ENCODE measurements at places on chromosomes 6 and 20.

- no peak for DNase-seq
Observed at GRCh38 chr6:77740380-77740779, 87.5 kb downstream of the MEI4 start.

- no peak for DNase-seq
Observed at GRCh38 chr6:44621846-44622245, 234.3 kb downstream of the CDC5L start.

DNA sequence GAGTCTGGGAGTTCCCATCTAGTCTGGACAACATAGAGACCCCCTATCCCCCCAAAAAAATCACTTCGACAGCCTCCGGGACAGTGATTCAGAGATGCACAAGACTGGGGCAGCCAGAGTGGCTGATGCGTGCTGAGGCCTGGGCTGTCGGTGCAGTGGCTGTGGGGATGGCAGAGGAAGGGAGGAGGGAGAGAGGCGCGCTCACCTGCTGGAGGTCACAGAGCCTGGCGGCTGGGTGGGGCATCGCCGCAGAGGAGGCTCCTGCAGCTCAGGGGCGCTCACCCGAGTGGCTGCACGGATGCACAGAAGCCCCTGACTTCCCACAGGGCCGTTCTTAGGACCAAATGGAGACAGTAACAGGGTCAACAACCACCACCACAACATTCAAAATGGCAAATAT lies 182.8 kb downstream of the SMOC2 start:
- no peak for DNase-seq

DNA sequence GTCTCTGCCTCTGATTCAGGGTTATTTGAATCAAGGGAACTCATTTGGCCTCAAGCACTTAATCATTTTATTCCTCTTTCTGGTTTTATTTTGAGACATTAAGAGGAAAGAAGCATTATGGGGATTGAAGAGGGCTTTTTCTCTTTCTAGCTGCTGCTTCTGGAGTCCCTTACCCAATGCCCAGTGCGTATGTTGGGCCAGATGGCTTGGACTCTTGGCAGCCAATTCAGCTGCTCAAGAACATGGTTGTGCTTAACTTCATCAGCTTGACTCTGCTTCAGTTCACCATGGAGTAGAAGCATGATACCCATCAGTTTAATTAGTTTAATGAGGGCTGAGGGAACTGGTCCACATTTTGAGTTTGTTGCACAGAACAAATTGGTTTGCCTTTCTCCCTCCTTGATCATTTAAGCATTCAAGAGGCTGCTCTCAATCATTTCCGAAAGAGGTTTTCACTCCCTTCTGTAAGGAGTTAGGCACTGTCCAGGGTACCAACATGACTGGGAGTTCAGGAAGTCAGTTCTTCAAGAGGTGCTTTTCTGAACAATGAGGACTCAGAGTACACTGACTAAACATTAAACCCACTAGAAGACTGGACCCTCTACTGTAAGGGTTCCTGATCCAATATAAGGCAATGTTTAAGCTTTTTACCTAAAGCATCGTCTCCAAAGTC lies 14.6 kb downstream of the PDYN start:
- no peak for DNase-seq

GRCh38 chr6:30071858-30072257 lies 3.7 kb downstream of the RNF39 start:
- no peak for DNase-seq

DNA sequence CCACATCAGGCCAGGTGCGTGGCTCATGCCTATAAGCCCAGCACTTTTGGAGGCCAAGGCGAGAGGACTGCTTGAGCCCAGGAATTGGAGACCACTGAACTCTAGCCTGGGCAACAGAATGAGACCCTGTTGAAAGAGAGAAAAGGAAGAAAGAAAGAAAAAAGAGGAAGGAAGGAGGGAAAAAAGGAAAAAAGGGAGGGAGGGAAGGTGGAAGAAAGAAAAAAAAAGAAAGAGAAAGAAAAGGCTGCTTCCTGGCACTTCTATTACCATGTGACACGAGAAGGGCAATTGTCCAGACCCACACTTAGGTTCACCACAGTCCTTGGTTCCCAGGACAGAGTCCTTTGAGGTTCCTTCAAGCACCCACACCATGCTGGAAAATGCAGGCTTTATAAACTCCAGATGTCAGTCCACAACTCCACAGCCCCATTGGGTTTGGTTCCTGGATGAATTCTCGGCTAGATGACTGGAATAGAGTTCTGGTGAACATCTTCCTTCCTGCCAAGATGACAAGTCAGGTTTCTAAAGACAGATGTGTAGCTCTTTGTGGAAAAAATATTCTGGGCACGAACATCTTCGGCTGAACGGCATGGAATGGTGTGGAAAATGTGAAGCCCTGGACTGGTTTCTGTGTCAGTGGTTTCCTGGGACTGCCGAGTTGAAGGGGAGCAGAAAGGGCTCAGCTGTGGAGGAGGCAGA lies 32.5 kb downstream of the NT5E start:
- DNase-seq, result no peak

DNA sequence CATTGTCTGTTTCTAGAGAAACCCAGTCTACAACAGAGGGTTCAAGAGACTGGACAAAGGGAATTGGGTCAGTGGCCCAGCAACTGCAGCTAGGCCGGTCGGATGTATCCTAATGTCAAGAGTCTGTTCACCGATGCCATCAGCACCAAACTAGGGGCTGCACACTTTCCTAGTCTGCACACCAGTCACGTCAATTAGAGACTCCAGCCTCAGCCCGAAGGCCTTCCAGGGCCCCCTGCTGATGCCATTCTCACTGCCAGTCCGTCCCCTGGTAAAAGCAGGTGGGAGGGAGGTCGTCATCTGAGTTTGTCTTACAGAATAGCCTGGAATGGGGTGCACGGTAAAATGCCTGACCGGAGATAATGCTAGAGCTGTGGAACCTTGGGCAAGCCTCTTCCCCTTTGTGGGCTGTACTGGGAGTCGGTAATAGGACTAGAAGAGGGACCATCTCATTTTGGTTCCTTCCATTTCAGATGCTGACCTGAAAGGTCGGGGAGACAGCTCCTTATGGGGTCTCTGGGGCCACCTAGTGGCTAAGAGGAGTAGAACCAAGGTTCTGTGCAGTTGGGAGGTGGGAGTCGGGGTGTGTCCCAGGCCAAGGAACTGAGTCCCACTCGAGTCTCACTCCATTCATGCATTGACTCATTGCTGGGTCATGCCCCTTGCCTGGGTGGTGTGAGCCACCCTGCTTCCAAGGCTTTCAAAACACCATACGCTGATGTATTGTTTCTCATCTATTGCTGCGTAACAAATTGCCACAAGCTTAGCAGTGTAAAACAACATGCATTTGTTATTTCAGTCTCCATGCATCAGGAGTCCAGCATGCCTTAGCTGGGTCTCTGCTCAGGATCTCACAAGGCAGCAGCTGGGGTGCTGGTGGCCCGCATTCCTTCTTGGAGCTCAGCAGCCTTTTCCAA lies 5.1 kb downstream of the SOX12 start:
- DNase-seq, result peak; percentile 52

DNA sequence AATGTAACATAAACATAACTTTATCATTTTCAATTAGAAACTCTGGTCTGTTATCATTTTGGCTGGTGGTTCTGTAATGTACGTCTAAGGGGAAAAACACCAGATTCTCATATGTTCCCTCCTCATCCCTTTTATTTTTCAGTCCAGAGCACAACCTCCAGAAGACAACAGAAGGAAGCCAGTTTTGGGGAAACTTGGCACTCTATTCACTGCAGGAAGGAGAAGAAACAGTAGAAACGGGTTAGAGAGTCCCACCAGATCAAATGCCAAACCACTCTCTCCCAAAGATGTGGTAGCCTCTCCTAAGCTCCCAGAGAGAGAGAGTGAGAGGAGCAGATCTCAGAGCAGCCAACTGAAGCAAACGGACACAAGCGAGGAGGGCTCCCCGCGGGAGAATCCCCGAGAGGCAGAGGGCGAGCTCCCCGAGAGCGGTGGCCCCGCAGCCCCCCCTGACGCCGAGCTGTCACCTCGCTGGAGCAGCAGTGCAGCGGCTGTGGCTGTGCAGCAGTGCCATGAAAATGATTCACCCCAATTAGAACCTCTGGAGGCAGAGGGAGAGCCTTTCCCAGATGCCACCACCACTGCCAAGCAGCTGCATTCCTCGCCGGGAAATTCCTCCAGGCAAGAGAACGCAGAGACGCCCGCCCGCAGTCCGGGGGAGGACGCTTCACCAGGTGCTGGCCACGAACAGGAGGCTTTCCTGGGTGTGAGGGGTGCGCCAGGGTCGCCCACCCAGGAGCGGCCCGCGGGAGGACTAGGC lies 117.8 kb downstream of the RTN4IP1 start:
- DNase-seq, result no peak

DNA sequence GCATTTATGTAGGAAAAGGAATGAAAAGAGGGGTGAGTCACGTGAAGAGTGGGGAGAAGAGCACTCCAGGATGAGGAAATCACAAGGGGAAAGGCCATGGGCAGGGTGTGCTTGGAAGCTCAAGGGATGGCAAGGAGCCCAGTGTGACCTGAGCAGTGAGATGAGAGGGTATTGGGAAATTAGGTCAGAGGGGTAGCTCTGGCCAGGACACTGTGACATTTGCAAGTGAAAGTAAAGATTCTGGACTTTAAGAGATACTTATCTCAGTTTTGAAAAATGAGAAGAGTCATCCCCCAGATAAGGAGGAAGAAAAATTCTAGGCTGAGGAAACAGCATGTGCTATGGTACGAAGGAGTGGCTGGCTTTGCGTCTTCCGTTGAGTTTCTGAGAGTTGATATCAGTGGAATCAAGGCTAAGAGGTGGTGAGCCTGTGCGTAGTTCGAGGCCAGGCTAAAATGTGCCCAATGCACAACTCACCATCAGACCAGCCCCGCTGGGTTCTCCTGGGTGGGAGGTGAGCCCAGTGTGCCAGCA lies 79.9 kb downstream of the GCLC start:
- DNase-seq, result no peak

DNA sequence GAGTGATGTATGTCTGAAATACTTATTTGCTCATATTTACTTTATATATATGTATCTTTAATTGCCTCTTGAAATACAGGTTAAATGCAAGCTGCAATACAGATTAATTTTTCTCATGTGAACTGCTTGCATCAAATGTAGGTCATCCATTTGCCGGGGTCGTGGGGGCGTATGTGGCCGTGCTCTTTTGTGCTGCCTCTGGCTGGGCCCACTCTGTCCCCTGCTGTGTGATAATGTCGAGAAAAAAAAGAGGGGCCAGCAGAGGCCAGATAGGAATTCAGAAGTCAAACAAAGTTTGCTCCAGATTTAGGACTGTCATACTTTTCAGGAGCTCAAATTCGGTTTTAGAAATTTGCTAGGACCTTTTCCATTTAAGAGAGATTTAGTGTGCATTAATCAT lies 459.6 kb upstream of the SOX4 start:
- DNase-seq, result no peak

GRCh38 chr6:108222064-108222463 lies 38.8 kb downstream of the SNX3 start:
- DNase-seq, result no peak

- DNase-seq, result no peak
Observed at GRCh38 chr6:14706378-14706929, 539.4 kb upstream of the JARID2 start.

GRCh38 chr6:22238861-22239260 lies 58.0 kb downstream of the PRL start:
- DNase-seq, result no peak

GRCh38 chr20:43508106-43508505 lies 609 bp downstream of the L3MBTL1 start:
- DNase-seq, result no peak

DNA sequence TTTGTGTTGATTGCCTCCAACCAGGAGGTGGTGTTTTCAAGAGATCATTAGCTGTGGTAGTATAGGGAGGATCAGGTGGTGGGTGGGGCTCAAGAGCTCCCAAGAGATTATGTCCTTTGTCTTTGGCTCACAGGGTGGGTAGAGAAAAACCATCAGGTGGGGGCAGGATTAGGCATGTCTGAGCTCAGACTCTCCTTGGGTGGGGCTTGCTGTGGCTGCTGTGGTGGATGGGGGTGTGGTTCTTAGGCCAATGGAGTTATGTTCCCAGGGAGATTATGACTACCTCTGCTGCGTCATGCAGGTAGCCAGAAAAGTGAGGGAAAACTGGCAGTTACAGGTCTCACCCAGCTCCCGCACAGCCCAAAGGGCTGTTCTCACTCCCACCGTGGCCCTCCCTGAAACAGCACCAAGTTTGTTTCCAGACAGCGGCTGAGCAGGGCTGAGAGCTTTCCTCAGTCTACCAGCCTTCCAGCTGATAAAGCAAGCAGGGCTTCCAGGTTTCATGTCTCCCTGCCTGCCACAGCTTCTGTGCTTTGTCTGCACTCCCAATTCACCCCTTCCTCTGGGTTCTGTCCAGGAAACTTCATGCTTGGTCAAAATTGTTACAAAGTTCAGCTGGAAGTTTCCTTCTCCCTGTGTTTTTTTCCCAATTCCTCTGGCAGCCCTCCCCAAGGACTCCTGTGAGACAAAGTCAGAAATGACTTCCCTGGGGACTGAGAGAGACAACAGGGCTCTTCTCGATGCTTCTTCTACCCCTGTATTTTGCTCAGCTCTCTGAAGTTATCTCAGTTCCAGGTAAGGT lies 481.1 kb upstream of the MAN1A1 start:
- no peak for DNase-seq
